ENCODE measurements at places on chromosomes 3 and 15.

DNA sequence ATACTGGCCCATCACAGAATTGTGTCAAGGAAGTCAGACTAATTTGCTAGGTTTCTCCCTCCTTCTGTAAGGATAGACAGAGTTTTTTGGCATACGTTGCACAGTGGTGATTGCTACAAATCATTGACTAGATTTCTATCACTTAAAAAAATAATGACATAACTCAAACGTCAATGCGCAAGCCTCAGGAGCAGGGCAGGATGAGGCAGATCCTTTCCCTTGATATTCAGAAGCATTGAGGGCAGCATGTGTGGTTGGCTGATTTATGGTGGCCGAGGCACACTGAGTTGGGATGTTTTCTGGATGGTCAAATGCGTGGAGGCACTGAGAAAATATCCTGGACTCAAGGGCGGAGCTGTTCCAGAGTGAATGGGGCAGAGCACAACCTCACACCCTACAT is 14.4 kb downstream of the THSD4 start:
- DNase-seq = no peak

GRCh38 chr3:24129549-24129948 is 184.5 kb downstream of the NR1D2 start:
- no peak for DNase-seq

- no peak for DNase-seq
Measured at GRCh38 chr3:171526146-171526545, 65.9 kb upstream of the TNIK start.

DNA sequence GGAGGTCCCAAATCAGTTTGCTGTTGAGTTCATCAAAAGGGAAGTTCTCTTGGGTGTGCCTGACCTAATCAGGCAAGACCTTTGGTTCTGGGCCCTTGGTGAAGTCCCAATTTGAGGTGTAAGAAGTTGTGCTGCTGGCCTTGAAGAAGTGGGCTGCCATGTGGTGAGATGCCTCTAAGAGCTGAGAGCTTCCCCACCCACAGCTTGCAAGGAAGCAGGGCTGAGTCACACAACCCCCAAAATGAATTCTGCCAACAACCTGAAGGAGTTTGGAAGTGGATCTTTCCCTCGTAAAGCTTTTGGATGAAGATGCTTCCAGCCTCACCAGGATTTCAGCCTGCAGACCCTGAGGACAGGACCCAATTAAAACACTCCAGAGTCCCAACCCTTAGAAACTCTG is 129.3 kb upstream of the NSMCE3 start:
- DNase-seq = no peak

- DNase-seq = no peak
Measured at GRCh38 chr3:124951511-124952281, 17.1 kb upstream of the MUC13 start.

- DNase-seq = no peak
Measured at GRCh38 chr3:141320399-141321108, 47.8 kb upstream of the ZBTB38 start.

DNA sequence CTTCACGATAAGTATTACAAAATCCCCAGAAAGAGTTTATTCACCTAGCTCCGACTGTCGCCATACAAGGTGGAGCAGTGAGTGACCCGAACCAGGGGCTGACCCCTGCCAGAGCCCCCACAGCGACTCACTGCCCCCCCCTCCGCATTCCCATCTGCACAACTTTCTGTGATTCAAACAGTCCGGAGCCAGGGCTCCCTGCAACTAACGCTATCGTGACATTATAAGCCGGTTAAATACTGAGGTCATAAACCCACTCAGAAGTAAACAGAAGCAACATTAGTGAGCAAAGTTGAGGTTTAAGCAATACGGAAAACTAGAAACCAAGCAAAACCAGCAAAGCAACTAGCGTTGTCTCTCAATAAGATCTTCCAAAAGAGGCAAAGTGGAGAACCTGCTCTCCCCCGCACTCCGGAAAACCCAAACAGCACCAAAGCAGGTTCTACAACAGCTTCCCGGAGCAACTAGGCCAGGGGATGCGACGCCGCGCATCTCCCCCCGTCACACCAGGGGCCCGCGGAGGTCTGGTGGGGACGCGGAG is 642 bp downstream of the SCAP start:
- DNase-seq = no peak

- no peak for DNase-seq
Measured at GRCh38 chr15:74892313-74892712, 2.5 kb downstream of the MPI start.

GRCh38 chr15:29864501-29864900 is 42.2 kb upstream of the TJP1 start:
- no peak for DNase-seq
